Retina (tissue), 1 donor: ENCODE measurements at places on chromosomes 13 and 19.
A peak's percentile ranks its signal among the peaks of the same experiment; 100 is the strongest.

DNA sequence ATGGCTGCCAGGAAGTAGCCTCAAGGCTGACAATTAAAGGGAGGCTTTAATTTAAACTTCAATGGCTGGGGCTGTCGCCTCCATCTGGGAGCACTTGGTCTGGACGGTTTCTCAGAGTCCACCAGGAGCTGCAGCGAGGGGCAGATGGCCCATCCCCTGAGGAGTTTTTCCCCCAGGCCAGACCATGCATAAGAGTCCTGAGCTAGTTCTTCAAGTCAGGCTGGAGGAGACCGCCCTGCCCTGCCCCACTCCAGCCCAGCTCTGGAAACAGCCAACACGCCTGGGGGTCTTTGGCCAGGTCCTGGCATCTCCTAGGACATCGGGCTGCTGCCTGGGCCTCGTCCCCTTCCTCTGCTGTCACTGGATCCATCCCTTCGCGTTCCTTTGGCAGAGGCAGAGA is 5.3 kb upstream of the ACTN4 start:
- DNase-seq: no peak

DNA sequence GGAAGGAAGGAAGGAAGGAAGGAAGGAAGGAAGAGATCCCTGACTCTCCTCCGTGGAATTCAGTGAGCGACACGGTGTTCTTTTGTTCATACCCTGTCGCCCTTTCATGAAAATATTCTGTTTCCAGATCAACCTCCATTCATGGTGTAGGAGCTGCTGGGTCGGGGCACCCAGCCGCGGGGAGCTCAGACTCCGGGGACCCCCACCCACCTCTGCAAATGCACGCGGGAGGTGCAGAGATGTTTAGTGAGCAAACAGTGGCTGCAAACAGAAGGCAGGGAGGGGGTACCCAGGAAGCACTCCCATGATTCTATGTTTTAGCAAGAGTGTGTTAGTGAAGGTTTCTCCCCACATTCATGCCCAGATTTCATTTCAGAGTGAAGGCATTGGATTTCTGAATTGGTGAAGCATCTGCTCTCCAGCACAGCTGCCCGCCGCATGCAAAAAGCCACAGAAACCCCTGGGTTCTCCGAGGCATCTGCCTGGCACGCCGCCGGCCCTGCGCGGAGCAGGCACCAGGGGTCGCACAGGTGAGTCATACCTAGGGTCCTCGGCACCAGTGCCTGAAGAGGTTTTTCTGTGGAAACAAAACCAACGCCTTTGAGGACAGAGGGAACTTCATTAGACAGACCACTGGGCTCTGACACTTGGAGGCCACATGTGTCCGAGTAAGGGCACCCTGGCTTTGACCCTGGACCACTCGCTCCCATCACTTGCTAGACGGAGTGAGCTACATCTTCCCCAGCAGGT is 80.6 kb downstream of the ZNF557 start:
- no peak for DNase-seq

GRCh38 chr19:35216833-35217648 is 11.5 kb downstream of the FAM187B start:
- DNase-seq: no peak

- no peak for DNase-seq
Measured at GRCh38 chr13:19178901-19179593, 2.6 kb downstream of the TUBA3C start.

DNA sequence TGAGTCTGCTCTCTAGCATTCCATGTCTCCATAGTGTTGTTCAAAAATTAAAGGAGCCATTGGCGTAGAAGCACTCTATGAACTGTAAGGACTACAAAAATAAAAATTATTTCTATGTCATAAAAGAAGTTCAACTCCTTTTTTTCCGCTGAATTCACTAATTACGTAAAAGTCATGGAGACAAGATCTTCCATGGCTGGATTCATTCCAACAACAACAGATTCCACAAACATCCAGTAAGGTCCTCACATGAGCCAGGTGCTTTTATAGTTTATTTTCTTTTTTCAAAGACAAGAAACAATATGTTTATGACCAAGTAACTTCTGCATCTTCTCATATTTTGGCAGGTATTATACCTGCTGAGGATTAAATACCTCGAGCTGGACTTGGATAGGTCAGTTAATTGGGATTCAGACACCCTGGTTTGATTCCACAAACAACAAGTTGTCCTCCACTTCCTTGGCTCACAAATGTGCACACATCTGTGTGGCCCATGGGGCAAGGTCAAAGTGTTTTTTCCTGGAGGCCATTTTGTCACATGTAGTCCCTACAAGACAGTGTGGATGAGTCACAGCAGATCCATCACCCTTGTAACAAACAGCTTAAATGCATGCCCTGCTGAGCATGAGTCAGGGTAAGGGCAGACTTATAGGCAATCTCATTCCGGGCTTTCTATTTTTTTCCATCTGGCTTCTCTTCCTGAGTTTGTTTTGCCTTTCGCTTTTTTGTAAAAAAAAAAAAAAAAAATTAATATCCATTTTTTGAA is 475.6 kb downstream of the COG6 start:
- DNase-seq: no peak

DNA sequence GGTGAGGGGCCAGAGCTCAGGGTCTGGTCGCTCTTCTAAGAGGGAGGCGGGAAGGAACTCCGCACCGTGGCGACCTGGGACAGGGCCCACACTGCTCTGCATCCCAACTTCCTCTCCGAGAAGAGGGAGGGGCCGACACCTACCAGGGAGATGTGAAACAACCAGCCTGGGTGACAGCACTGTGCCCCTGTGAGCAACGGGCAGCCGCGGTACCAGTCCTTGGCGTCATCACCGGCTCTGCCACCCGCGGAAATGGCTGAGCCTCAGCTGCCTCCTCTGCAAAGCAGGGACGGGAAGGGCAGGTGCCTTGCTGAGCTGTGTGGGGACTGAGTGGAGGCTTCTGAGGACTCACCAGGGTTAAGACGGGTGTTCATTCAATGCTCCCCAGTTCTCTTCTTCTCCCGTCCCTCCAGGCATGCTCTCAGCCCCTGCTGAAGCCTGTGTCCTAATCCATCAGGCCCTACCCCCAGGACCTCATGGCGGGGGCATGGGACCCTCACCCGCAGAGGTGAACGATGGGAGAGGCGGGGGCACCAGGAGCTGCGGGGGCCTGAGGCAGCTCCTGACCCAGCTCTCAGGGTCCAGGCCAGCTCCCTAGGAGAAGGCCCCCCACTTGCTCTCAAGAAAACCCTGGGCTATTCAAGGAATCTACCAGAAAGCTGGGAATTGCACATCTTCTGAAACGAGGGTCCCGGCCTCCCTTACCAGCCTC is 9.3 kb downstream of the ZNF787 start:
- peak; percentile 22 for DNase-seq

GRCh38 chr13:42113478-42113877 is 65.0 kb downstream of the DGKH start:
- DNase-seq: no peak

DNA sequence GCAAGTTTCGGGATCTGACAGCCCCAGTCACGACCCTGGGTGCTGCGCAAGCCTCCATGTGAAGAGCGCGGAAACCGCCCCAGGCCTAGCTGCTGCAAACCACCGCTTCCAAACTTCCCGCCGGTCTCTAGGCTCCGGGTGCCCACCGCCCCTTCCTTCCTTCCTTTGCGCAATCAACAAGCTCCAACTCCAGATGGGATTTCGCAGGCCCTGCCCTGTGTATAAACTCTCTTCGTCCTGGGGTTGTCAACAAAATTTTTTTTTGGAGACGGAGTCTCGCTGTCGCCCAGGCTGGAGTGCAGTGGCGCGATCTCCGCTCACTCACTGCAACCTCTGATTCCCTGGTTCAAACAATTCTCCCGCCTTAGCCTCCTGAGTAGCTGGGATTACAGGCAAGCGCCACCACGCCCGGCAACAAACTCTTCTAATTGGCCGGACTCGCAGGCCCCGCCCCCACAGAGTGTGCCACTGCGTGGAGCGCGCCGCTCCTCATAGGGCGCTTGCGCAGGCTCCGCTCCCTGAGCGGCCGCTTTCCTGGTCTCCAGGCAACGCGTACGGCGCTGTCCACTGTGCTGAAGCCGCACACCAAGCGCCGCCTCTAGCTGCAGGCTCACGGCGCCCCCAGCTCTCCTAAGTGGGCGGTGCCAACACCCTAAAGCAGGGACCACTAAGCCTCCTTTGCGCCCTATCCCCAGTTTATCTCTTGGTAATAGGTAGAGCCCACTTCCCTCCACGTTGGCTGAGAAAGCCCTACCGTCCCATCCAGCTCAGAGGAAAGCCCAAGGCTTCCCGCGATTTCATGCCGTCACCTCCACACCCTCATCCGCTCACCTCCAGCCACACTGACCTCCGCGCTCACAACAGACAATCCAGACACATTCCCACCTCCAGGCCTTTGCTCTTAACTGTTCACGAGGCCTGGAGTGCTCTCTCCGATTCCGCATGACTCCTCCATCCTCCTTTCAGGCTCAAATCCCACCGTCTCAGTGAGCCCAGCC is 5.5 kb upstream of the QTRT1 start:
- DNase-seq: peak; percentile 94

DNA sequence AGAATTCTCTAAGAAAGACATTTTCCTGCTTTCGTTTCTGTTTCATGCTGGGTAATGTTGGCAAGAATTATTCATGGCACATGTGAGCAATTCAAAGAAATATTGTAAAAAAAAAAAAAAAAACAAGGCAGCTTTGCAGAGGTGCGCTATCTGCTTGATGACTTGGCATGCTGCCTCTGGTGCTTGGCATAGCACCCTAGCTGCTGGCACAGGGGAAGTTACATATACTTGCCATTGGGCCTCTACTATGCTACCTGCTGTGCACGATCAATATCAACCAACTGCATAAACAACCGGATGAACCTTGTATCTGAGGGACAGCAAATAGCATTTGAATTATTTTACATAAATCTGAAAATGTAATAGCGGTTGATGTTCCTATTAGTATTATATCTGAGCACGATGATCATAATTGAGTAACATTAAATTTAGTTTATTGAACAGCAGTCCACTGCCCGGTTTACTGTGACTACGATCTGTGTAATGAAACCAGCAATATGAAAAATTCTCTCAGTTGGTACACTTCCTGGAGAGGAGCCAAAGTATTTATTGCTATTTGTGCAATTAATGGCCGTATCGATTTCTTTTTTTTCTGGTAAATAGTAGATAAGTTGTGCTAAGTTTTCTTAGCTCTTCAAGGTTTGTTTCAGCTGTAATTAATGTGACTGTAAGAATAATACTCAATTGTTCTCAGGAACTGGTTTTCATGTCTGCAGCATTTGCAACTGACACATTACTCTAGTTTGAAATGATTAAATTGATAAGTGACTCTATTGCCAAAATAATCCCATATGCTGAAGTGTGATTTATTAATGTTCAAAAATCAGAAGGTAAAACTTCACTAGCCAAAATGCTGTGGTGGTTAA is 717.3 kb downstream of the DACH1 start:
- no peak for DNase-seq

GRCh38 chr19:43638214-43638994 is 1.2 kb downstream of the CADM4 start:
- DNase-seq: no peak

GRCh38 chr13:86108334-86108733 is 309.1 kb upstream of the SLITRK6 start:
- DNase-seq: no peak

DNA sequence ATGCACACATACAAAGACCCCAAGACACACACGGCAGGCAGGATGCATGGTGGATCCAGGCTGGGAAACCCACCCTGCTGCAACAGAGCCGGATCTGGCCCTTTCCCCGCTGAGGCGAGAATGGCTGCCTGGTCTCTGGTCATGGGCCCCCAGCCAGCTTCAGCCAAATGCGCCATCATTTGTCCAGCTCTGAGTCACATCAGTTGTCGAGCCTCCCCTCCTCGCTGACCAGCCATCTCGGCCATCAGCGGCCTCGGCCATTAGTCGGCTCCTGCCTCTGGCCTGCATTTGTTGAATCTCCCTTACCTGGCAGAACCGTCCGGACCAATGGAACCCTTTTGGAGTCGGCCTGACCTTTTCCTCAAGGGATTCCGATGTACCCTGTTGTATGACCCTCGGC is 38.5 kb upstream of the POU2F2 start:
- DNase-seq: no peak

DNA sequence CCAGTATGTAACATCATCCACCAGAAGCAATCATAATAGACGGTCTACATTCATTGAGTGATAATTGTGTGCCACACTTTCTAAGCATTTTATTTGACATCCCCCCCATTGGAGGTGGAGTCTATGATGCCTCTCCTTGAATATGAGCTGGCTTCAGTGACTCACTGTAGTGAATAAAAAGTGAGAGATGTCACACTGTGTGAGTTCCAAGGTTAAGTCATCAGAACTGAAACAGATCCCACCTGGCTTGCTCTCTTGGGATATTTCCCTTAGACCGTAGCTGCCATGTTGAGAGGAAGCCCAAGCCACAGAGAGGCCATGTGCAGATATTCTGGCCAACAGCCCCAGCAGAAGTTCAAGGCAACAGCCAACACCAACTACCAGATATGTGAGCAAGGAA is 12.6 kb downstream of the RTBDN start:
- no peak for DNase-seq

DNA sequence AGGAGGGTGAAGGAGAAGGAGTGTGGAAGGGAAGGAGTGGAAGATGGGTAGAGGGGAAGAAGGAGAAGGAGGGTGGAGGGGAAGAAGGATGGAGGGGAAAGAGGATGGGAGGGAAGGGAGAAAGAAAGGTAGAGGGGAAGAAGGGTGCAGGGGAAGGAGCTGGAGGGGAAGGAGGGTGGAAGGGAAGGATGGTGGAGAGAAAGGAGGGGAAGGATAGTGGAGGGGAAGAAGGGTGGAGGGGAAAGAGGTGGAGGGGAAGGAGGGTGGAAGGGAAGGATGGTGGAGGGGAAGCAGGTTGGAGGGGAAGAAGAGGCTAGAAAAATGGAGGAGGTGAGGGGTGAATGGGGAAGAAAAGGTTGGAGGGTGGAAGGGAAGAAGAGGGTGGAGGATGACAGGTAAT is 927.9 kb downstream of the UQCRFS1 start:
- no peak for DNase-seq

- no peak for DNase-seq
Measured at GRCh38 chr13:44063881-44064280, 184.2 kb downstream of the LACC1 start.

DNA sequence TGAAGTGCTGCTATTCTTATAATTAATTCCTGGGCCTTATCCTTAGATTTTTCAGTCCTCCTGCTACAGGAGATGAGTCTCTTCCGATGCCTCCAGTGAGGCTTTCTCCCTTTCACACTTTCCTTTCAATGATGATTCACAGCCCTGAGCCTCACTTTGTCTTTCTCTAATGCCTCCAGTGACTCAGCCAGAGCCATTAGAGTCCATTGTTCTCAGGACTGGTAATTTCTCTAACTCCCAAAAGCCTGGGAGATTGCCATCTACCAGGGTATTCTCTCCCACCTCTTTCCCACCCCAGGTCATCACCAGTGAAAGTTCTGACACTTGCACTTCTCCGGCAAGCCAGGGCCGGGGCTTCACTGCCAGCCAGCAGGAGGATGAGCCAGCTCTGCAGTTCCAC is 49.6 kb upstream of the ARGLU1 start:
- no peak for DNase-seq

- no peak for DNase-seq
Measured at GRCh38 chr13:29515372-29515771, 80.1 kb downstream of the SLC7A1 start.

GRCh38 chr13:98570929-98571372 is 6.0 kb downstream of the STK24 start:
- DNase-seq: no peak

- DNase-seq: no peak
Measured at GRCh38 chr13:44516771-44517170, 59.4 kb downstream of the TSC22D1 start.
